ENCODE measurements at places on chromosomes 1 and 21.
A peak's percentile ranks its signal among the peaks of the same experiment; 100 is the strongest.

- DNase-seq = no peak
These were observed 23.3 kb downstream of the ETNK2 start for GRCh38 chr1:204128464-204128963.

DNA sequence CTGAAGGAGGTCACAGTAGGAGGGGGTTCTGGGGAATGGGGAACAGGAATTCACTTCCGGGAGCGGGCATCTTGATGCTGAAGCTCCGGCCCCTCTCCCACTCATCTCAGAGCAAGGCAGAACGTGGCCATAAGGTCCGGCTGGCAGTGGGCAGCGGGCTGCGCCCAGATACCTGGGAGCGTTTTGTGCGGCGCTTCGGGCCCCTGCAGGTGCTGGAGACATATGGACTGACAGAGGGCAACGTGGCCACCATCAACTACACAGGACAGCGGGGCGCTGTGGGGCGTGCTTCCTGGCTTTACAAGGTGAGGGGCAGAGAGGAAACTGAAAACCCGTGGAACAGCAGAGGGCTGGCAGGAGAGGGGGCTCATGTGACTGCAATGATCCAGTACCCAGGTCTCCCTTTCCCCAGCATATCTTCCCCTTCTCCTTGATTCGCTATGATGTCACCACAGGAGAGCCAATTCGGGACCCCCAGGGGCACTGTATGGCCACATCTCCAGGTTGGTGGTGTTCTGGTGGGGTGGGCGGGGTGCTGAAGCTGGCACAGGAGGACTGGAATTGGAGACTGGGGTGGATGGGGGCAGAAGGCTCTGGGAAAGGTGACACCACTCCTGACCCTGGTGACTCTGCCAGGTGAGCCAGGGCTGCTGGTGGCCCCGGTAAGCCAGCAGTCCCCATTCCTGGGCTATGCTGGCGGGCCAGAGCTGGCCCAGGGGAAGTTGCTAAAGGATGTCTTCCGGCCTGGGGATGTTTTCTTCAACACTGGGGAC, 3.0 kb downstream of the SLC27A3 start:
- no peak for DNase-seq

- no peak for DNase-seq
These were observed 1.8 kb downstream of the THEM4 start for GRCh38 chr1:151907363-151908139.

- DNase-seq = no peak
These were observed 221.8 kb upstream of the JUN start for GRCh38 chr1:59005491-59006288.

GRCh38 chr1:86478416-86479156, 9.9 kb downstream of the CLCA1 start:
- DNase-seq = no peak

- DNase-seq = no peak
These were observed 40.7 kb downstream of the LPGAT1 start for GRCh38 chr1:211789641-211790464.

DNA sequence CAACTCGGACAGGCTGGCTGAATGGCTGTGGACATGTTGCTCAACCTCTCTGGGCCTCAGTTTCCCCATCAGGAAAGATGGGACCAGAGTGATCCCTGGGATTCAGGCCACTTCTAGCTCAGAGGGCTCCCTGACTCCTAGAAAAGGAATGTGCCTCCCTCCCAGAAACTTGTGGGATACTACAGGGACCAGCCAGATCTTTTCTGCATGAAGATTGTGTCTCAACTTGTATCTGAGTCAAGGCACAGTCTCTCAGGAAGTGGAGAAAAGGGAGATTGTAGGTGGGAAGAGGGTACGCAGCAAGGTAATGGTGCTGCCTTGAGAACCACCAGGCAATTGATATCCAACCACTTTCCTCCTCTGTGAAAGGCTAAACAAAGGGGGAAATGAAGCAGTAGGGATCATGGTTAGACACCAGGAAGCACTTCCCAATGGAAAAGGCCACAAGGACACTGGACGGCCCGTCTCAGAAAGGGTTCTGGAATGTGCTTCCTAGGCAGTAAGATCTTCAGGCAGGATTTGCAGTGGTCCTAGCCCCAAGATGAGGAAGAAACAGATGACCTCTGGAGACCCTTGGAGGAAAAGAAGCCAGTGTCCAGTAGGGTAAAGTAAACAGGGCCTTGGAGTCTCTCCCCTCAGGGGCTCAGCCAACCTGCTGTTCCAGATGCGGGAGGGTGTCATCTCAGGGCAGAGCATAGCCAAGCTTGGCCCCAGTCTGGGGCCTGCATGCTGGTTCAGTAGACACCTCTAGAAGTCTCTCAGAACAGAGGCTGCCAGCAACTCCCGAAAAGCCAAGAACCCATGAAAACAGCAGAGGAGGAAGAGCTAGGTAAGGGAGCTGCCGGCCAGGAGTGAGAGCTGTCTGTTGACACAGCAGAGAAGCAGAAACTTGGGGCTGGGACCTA, 16.8 kb downstream of the IFFO2 start:
- DNase-seq = peak; percentile 71
